ENCODE measurements at places on chromosomes 1 and 21.

DNA sequence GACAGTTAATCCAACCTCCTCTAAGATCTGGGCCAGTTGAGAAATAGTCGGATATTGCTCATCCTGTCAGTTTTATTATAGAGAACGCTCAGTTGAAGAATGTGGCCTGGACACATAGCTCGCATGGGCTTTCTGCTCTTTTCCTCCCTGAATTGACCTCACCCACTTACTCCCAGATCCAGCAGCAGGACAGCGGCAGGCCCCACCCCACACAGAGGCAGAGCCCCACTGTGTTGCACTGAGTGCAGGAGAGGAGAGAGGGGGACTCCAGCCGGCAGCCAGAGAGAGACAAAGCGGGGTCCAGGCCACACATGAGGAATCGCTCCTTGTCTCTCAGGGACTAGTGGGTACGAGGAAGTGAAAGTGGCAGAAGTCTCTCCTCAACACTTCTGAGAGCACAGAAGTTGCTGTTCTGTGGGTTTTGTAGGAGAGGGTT, 78.6 kb downstream of the LAMC1 start:
- DNase-seq = no peak

- peak; percentile 65 for DNase-seq
These were observed 54.3 kb downstream of the ADARB1 start for GRCh38 chr21:45128613-45129188.

DNA sequence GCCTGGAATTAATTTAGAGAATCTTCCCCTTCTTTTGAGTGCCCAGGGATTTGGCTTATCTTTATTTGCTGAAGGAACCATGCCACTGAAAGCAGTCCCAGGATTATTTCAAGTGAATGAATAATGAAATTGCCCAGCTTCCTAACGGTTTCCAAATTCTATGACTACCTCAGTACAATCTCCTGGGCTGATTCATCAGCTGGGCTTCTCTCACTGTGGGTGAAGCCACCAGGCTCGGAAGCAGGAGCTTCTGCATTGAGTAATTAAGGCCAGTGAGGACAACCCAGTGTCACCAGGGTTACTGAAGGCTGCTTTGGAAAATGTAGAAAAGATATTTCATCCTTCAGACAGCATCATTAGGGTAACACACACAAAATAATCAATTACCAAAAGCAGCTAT, 169.8 kb downstream of the DAB1 start:
- no peak for DNase-seq

DNA sequence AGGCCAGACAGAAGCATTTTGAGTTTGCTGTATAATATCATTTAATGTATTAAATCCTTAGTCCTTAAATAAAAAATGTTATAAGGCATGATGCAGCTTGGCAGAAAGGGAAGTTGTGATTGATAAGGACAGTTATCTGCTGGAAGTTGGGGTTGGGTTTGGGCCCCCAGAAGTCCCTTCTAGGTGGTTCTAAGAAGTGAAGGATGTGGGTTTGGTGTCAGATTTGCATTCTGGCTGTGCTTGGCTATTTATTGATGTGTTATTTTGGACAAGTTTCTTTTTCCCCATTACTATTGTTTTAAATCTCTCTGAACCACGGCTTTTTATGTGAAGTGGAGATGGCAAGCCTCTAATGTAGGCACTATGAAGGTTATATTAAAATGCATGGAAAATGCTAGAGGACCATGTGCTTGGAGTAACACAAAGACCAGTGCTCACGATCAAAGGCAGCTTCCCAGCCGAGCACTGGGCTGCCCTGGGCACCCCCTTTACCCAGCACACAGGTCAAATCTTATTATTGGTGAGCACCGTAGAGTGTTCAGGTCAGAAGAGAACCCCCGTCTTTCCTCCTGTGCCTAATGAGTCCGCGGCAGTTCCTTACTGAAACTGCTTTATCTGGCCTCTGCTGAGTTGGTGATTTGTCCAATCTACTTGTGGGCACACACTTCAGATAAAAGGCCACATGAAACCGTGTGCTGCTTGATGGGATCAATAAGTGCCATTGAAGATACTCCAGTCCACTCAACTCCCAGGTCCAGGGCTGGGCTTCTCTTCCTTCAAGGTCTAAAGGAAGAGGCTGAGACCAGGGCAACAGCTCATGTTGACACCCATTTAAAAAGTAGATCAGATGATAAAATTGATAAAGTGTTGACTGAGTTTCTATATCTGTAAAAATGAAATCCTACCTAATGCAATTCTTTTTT, 212.0 kb downstream of the PRDM2 start:
- no peak for DNase-seq

- DNase-seq = no peak
These were observed 505 bp downstream of the ENTREP3 start for GRCh38 chr1:155254714-155255242.

DNA sequence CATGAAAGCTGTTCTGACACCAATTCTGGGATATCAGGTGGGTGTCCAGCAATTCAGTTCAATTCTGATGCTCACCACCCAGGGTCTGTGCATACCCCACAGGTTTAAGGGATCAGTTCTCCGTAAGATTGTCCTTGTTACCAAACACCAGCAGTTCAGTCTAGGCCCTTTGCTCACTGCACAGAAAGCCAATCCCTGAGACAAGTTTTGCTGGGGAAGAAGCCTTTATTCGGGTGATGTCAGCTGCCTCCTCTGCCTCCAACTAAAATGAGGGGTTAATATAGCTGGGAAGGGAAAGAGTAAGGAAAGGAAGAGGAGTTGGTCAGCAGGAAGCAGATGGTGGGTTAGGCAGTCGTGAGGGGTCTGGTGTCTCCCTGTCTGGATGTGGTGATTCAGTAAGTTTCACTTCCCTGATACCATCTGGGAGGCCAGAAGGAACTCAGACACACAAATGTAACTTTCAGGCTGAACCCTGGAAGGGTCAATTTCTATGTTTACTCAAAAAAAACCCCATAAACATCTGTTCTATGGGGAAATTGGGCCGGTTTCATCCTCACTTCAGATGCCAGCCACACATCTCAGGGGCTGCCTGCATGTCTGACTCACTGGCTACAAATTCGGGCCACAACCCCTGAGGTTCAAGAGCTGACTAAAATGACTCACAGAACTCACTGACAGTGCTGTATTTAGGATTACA, 83.3 kb upstream of the PGBD5 start:
- no peak for DNase-seq

GRCh38 chr1:93615582-93616150, 66.0 kb downstream of the BCAR3 start:
- peak; percentile 22 for DNase-seq

DNA sequence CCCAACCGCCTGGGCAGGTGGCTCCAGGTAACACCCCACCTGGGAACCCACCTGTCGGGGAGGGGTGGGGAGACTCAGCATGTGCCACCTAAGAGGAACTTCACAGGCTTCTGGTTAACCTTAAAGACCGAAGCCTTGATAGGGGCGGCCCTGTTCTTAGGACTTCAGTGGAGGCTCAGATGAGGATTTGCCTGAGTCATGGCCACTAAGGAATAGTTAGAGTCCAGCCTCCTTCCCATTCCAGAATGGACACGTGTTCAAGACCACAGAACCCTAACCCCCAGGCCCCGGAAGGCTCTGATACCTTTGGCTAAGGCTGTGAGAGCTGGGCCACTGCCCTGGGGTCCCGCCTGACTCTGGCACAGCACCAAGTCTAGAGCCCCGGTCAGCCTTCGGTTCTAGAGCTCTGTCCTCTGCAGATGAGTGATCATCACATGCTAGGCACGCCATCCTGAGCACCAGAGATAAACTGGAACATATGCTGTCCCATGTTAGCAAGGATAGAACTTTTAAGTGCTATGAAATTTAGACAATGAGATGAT, 20.3 kb downstream of the PADI6 start:
- no peak for DNase-seq

- no peak for DNase-seq
These were observed 130.6 kb downstream of the MRPS6 start for GRCh38 chr21:34203851-34204420.

GRCh38 chr1:119636491-119637089, 11.5 kb downstream of the ZNF697 start:
- DNase-seq = no peak

GRCh38 chr21:43812957-43813655, 23.7 kb downstream of the RRP1 start:
- no peak for DNase-seq

- DNase-seq = peak; percentile 33
These were observed 7.1 kb downstream of the GPR157 start for GRCh38 chr1:9121496-9122409.

DNA sequence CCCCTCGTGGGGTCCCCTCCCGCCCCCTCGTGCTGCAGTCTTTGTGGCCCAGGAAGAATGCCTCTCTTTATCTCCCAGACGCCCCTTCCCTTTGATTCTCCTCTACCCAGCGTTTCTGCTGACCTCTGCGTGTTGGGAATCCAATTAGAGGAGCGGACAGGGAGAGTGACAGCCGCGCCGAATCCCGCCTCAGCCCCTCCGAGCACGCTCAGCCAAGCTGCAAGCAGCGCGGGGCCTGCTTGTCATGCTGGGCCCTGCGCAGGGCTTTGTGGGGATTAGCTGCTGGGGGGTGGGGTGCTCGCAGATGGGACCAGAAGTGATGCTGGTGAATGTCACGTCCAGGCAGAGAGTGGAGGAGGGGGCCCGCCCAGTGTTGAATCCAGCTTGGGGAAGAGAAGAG, 91.1 kb downstream of the EPHB2 start:
- no peak for DNase-seq

- DNase-seq = no peak
These were observed 290.4 kb upstream of the POU3F1 start for GRCh38 chr1:38336961-38337360.

- DNase-seq = no peak
These were observed at the start of gene NR0B2 for GRCh38 chr1:26913754-26914619. Gene NR0B2 (minus strand): TSS chr1:26913975. CDS start chr1:26913940, 35 bp downstream.

GRCh38 chr1:42052072-42052699, 101.0 kb upstream of the GUCA2B start:
- no peak for DNase-seq

DNA sequence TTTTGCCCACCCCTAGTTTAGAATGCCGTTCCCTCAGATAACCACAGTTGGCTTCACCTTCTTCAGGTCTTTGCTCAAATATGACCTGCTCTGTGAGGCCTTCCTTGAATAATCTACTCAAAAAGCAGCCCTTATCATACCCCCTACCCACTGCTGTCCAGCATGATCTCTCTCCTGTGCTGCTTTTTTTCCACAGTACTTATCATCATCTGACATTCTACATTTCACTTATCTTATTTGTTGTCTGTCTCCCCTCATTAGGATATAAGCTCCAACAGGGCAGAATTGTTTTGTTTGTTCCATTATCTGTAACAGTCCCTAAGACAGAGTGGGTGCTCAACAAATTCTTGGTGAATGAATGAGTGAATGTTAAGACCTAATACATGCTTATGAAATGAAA, 18.1 kb downstream of the USP24 start:
- DNase-seq = no peak

DNA sequence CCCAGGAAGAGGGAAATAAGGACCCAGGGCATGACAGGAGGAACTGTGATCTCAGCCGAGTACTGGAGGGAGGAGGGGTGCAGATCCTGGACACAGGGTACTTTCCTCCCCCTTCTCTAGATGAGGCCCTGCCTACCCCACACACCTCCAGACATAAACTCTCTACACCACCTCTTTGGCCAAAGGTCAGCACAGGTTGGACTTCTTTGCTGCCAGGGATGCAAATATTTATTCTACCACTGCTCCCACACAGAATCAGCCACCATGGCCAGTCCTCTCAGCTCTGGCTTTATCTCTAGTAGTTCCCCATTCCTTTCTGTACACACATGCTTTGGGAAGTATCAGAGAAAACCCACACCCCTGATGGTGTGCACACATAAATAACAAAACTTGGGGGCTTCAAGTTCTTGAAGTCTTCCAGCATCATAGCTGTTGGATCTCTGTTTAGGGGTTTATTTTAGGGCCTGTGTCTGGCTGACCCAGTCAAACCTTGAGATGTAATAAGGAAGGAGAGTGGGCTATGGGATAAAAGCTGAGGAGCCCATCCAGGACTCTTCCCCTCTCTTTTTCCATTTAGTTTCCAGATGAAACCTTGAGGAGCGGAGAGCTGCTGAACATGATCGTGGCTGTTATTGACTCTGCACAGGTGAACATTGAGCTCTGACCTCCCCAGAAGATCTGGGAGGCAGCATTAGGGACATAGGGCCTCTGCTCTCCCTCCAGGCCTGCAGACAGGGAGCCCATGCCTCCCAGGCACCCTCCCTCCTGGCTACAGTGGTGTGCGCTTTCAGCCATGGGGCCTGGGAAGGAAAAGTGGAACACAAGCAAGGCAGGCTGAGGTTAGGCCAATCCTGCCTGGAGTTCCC, 6.7 kb upstream of the SLC27A3 start:
- no peak for DNase-seq

- no peak for DNase-seq
These were observed 66.9 kb downstream of the RNF187 start for GRCh38 chr1:228554107-228554506.

DNA sequence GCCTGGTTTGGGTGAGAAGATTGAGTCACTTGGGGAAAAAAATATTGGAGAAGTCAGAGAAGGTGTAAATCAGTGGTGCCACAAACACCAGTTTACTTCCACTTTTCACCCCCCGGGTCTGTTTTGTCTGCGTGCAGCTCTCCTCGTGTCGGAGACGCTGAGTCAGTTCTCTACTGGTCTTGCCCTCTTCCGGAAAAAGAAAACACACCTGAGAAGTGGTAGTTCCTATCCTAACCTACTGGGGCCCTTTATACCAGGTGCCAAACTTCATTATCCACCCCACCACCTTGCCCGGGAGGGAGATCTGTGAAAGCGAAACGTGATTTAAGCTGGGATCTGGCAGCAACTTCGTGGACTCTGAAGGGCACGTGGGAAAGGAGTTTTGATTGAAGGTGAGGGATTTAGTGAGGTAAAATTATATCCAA, 855 bp upstream of the IVNS1ABP start:
- peak; percentile 45 for DNase-seq

DNA sequence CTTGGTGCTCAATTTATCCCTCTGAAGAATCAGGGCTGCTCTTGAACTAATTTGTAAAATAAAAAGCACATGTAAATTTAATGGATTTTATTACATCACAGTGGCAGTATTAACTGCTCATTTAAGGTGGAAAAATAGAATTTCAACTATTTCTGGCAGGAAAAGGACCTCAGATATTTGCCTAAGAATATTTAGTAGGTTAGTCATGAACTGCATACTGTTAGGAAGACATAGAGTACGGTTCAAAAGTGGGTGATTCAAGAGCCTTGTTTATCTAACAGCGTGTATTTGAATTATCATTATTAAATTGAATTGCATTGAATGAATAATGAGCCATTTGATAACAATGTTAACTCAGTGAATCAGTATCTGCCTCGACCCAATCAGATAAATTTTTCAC, 248.8 kb upstream of the PBX1 start:
- no peak for DNase-seq

- no peak for DNase-seq
These were observed 3.0 kb downstream of the PAXBP1 start for GRCh38 chr21:32768530-32768929.

- DNase-seq = no peak
These were observed 73.5 kb downstream of the JAK1 start for GRCh38 chr1:64892576-64893573.

- no peak for DNase-seq
These were observed 276.4 kb upstream of the PLXNA2 start for GRCh38 chr1:208520438-208521099.

GRCh38 chr1:39268112-39268581, 63.7 kb downstream of the MACF1 start:
- DNase-seq = no peak
